ENCODE measurements at places on chromosomes 7 and 10.

- DNase-seq: no peak
These were observed 3.9 kb downstream of the HIP1 start for GRCh38 chr7:75734586-75735458.

GRCh38 chr10:21285742-21286331, 239.6 kb downstream of the SKIDA1 start:
- DNase-seq: no peak

GRCh38 chr10:104223304-104223703, 8.9 kb downstream of the CFAP43 start:
- no peak for DNase-seq

GRCh38 chr10:2436933-2437332, 630.4 kb upstream of the PFKP start:
- no peak for DNase-seq

DNA sequence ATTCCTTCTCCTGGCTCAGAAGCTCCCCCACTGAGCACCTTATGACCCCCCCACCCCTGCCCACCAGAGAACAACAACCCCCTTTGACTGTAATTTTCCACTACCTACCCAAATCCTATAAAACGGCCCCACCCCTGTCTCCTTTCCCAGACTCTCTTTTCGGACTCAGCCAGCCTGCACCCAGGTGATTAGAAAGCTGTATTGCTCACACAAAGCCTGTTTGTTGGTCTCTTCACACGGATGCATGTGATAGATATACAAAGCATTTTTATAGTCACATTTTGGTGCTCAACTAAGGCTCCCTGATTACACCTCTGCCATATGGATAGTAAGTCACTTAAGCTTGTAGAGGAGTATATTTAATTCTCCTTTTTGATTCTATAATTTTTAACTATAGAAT, 985.8 kb downstream of the REEP3 start:
- no peak for DNase-seq

GRCh38 chr7:43229801-43230200, 117.4 kb downstream of the HECW1 start:
- DNase-seq: no peak

DNA sequence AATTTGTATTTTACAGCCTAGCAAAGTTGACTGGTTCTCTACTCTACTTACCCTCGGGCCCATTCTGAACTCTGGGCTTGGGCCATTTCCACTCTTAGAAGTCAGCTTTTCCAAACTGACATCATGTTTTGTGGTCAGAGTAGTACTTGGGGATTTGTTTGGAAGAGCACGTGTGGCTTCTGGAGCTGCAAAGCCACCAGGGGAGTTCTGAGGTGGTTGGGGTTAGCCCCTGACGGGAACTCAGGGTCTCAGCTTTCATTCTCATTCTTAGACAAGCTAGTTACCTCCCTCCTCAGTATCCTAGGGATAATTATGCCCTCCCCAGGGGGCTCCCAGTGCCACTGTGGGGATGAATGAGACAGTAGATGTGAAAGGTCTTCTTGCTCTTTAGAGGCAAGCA, 647.7 kb upstream of the GALNT17 start:
- no peak for DNase-seq

- DNase-seq: no peak
These were observed 24.7 kb downstream of the GET4 start for GRCh38 chr7:901041-901387.

GRCh38 chr10:69328380-69328735, 50.1 kb downstream of the HK1 start:
- no peak for DNase-seq

GRCh38 chr7:127794551-127794950, 142.6 kb downstream of the SND1 start:
- no peak for DNase-seq

GRCh38 chr10:8040651-8041050, 13.8 kb upstream of the GATA3 start:
- DNase-seq: no peak

DNA sequence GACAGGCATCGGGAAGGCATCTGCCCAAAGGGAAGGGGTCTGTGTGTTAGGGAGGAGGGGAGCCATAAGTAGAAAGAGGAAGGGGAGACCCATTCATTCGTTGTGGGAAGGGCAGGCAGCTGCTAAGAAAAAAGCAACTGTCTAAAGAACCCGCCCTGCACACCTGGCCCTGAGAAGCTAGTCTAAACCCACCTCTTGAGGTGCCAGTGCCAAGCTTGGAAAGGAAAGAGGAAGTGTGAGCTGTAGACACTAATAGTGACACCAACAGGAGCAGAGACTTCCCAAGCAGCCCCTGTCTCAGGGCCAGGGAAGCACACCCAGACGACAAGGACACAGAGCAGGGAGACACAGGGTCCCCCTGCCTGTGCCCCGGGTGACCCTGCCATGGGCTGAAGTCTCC, 40.8 kb upstream of the PRSS58 start:
- DNase-seq: no peak

DNA sequence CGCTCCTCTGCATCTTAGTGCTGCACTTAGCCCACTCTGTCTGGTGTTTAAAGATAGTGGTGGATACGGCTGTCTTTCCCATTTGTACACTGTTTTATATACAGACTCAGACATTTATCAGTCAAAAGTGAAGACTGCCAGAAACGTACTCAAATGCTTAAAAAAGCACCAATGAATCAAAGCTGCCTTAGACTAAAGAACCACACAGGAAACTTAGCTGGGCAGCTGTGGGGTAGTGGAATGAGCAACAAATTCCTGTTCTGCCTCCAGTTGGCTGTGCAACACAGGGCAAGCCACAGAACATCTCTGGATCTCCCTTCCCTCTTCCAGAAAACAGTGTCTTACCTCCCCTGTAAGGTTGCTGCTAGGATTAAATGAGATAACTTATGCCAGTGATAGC, 76.0 kb downstream of the ATXN7L1 start:
- DNase-seq: no peak

DNA sequence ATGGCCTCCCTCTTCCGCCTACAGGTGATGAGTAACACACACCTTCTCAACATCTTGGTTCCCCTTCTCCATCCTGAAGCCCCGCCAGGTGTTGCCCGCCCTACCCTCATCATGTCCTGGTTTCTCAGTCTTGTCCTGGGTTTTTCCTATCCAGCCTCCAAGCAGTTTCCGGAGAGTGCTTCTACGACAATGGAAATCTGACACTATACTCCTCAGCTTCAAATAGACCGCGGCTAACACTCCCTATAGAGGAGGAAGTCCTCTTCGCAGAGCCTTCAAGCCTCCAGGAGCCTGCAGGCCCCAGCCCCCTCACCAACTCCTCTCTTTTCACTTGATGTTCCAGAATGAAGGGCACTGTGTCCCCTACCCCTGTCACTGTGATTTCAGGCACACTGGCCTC, 147.4 kb downstream of the PRPF18 start:
- DNase-seq: no peak

GRCh38 chr10:16490511-16490910, 31.2 kb downstream of the C1QL3 start:
- DNase-seq: no peak

GRCh38 chr10:50550291-50550839, 73.4 kb downstream of the SGMS1 start:
- DNase-seq: no peak

GRCh38 chr7:128814499-128814898, 15.7 kb upstream of the FLNC start:
- DNase-seq: no peak

DNA sequence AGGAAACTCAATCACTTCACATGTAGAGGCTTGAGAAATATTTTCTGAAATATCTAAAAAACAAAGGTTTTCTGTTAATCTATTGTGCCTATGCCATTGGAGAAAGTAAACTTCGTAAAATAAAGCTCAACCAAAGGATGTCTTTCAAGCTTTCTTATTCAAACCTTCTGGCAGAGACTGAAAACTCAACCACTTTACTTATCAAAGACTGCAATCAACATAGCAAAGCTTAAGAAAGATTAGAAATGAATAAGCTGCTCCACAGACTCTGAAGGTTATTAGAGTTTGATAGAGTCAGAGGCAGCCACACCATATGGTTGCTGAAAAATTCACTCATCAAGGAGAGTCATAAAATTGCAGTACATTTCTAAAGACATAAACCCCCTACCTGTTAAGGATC, 245.8 kb upstream of the MEOX2 start:
- DNase-seq: no peak

DNA sequence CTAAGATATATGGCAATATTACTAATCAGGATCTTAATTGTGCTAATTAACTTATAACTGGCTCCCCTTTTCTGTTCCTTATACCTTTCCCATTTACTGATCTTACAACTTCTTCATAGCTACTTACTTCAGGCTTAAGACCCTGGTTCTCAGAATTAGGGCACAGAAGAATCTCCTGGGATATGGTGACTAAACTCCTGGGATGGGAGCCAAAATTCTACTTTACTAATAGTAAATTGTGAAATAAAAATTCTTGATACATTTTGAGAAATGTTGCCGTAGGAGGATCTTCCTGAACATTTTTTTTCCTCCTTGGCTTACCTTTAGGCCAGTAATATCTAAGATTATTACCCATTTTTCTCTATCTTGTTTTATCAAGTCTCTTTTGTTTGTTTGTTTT, 309.5 kb downstream of the ATRNL1 start:
- DNase-seq: no peak

DNA sequence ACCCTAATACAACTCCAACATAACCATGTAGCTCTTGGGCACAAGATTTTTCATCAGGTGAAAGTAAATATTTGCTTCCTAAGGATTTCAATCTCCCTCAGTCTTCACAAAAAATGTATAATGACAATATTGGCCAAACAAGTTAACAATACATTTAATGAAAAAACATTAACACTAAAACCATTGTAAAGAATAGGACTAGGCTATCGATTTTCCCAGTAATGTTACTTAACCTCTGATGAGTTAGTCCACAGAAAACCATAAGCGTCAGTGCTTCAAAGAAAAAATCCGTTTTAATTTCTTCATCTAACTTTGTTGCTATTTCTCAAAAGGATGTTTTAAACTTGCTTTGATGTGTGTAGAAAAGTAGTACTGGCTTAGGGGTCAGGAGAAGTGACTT, 1.2 kb downstream of the ZNF33B start:
- no peak for DNase-seq

DNA sequence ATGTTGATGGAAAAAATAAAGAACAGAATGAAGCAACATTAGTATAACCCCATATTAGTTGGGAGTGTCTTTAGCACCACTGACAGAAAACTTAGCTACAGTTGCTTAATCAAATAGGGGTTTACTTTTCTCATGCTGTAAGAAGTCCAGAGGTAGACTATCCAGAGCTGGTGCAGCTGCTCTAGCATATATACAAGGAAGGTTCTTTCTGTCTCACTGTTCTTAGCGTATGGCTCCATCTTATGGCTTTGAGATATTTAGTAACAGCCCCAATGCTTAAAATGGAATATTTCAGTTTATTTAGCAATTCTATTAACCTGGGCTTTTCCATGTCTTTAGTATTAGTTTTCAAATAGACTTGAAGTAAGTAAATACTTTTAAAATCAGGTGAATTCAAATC, 15.2 kb upstream of the WNT2 start:
- DNase-seq: no peak

DNA sequence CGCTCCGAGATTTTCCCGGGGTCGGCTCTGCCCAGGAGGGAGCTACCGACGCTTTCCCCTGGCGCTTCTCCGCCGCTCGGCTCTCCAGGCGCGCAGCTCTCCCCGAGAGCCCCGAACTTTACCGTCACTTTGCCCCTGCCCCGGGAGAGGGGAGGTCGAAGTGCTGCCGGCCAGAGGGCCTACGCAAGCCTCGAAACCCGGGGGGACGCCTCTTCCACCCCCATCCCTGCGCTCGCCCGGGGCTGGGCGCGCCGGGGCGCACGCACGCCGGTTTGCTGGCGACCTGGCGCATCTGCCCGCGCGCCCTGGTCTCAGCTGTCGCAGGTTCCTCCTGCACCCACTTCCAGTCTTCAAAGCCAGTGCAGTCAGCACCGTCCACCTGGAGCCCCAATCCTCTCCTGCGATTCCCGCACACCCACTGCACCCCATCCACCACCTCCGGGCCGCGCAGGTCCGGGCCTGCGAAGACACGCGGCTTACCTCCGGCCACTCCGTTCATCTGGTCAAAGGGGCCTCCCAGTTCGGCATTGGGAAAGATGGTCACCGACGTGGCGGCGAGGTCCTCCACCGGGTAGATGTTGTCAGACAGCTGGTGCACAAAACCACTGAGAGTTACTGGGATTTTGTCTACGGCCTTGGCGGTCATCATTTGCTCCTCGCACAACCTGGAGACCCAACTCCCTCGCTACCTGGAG, 638 bp downstream of the EGR2 start:
- DNase-seq: peak; percentile 64

DNA sequence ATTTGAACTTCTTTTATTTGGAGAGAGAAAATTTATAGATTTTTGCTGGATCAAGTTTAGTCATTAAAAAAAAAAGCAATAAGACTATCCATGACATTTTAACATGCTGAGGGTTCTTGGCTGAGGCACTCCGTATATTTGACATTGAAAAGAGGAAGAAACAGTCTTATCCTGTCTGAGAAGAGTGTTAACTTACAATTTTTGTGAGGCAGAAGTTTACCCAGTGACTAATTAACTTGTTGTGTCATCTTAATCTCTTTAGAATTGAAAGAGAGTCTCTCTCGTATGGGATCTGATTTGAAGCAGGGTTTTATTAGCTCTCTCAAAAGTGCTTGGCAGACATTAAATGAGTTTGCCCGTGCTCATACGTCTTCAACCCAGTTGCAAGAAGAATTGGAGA, 39.3 kb downstream of the SEC23IP start:
- DNase-seq: no peak

GRCh38 chr7:55514546-55515265, 57.6 kb downstream of the VOPP1 start:
- no peak for DNase-seq

GRCh38 chr7:55309040-55309991, 55.8 kb upstream of the LANCL2 start:
- peak; percentile 92 for DNase-seq

- DNase-seq: peak; percentile 88
These were observed 98.0 kb upstream of the ZNF722 start for GRCh38 chr7:63900394-63901203.

- DNase-seq: no peak
These were observed 740.0 kb downstream of the SUGCT start for GRCh38 chr7:40874756-40875155.

DNA sequence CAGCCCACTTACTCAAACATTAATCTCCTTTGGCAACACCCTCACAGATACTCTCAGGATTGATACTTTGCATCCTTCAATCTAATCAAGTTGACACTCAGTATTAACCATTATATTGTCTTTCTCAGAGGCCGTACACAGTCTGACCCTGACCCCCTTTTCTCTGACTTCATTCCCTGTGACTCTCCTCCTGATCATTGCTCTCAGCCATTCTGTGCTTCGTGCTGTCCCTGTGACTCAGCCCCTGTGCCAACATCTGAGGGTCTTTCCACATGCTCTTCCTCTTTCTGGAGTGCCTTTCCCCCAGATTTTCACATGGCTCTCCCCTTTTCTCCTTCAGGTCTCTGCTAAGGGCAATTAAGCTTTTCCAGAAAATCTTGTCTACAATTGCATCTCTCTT, 289.0 kb upstream of the PHYHIPL start:
- no peak for DNase-seq

- no peak for DNase-seq
These were observed 97.6 kb downstream of the KIAA1217 start for GRCh38 chr10:24306507-24306875.

GRCh38 chr7:153832160-153832559, 220.0 kb upstream of the DPP6 start:
- DNase-seq: no peak

Data from natural killer cell treated with Interleukin-12 subunit alpha and Interleukin-12 subunit beta and Interleukin-15 and Interleukin-18, amount 100 ng/mL, for 72 hours (primary cell).